HL-60 (cell line): ENCODE measurements at places on chromosomes 7 and 10.

DNA sequence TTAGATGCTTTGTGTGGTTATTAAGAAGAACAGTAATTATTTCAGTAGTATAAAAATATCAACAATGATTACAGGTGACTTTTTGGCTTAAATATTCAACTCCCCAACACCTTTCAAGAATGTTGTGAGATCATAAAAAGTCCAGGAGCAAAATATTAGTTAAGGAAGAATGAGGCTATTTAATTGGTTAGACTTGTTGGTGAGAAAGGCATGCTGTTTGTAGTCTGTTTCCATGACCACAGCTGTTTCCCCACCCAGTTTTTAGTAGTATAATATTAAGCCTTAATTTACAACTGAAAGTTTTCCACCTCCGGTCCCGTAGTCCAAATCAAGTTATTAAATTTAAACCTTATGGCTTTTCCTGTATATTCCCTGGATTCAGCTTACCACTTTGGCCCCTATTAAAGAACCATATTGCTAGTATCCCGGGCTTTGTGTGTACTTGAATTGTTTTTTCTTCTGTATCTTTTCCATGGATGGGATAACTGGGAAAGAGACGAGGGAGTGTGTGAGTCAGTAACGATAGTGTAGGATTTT lies 133.3 kb downstream of the CELF2 start:
- no peak for DNase-seq

DNA sequence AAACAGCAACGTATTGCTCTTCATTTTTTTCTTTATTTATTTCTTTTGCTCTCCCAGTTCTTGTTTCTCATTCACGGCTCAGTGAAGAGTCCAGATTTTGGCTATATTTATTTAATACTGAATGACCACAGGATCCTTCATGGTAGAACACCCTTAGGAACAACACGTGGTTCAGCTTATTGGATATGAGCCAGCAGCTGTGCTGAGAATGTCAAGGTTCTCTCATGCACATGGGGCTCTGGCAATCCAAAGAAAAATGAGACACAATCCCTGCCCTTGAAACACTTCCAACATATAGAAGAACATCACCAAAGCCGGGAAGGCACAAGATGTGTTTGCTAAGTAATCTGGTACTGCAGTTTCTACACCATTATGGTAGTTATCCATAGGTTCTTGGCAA lies 852.9 kb downstream of the SORCS1 start:
- DNase-seq = no peak

DNA sequence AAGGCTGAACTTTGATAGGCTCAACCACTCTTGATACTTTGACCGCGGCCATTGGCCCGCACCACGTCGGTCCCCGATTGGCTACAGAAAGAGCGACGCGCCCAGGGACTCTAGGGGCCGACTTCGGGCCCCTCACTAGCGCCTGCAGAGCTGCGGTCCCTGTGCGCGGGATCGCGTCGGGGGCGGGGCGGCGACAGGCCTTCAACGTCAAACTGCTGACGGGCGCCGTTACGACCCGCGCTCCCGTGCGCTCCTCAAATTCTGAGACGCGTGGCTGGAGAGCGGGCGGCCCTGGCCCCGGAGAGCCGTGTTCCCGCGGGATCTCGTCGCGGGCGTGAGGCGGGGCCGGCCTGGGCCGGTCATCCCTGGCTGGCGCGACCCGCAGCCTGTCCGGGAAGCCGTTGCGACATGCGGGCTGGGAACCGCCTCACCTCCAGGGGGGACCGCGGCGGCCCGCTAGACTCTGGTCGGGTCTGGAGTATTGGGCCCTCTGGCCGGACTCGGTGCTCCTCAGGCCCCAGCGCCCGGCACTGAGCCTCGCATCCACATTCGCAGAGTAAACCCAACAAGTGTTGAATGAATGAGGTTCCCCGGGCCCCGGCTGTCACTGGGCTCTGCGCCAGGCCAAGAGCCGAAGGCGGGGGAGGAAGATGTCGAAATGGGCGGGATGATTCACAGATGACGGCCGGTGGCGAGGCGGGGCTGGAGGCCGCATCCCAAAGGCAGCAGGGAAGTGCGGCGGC lies 643 bp upstream of the SLC25A28 start:
- DNase-seq = peak; percentile 95

DNA sequence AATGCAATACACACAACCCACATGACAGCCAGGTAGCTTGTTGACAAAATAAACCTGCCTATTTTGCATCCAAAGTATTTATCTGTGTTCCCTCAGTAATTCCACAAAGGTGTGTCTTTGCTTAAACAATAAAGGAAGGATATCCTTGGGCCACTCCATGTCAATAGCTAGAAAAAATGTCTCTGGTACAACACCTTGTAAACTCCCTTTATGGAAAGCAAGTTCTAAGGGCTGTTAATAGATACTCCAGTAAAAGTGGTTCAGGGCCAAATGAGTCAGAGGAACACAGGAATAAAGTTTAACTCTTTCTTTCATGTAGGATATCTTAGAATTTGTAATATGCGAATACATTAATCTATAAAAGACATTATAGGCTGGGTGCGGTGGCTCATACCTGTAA lies 96.9 kb upstream of the LRRTM3 start:
- DNase-seq = no peak

DNA sequence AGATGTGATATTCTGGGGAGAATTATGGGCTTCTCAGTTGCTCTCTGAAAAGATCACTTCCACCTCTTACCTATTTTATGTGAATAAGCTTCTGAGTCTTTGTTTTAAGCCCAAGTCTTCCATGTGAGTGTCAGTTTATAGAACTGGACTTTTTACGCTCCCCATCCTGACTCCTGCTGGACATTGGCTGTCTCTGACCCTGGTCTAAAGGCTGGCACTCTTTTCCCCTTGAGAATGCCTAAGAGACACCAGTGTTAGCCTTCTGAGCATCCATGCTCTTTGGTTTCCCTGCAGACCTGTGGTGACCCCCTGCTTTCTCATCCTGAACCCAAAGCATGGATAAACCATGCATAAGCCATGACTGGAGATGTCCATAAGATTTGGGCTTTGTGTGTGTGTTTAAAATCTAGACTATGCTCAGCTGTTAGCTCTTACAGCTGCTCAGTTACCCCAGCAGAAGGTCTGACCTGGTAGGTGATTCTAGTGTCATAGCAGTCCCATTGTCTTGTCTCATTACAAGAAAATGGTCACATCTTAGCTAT lies 148.6 kb upstream of the IMMP2L start:
- no peak for DNase-seq

DNA sequence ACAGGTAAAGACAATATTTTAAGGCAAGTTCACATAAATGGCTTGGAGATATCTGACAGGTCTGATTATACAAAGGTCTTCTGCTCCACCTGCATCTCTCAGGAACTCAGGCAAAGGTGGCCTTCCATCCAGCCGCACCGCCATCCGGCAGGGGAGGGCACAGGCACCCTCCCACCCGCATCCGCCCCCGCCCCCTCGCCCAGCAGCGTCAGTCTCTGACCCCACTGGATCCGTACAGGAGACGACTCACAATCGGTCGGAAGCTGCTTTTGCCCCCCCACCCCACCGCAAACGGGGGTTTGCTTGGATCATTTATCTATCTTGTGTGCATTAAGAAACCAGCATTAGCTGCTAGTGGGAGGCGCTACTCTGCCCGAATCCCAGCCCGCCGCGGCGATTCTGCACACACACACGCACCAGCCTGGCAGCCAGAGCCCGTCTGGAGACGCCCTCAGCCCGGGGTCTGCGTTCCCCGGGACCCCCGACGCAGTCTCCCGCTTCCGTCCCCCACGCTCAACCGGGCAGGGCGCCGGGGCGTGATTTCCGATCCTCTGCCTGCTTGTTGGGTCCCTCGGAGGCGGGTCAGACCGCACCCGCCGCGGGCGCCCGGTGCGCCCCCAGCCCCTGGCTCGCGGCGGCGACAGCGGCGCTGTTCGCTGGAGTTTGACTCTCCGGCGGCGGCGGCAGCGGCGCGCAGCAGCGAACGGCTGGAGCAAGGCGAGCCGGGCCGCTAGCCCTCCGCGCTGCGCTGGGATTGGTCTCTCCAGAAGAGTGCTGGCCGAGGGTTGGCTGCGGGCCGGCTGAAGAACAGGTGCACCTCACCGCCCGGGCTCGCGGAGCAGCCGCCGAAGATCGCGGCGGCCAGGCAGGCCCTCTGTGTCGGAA lies 820 bp upstream of the NRG3 start:
- no peak for DNase-seq

GRCh38 chr7:134954197-134955082 lies 31.9 kb upstream of the AGBL3 start:
- no peak for DNase-seq
